ENCODE measurements at places on chromosomes 16 and 17.

GRCh38 chr16:3089717-3090592 is 9.1 kb downstream of the ZSCAN10 start:
- DNase-seq = no peak

- DNase-seq = no peak
Measured at GRCh38 chr17:28552176-28552999, at the start of gene UNC119. Gene UNC119 (minus strand): TSS chr17:28552624. CDS start chr17:28552557, 67 bp downstream.

GRCh38 chr17:55859301-55859795 is 108.5 kb downstream of the PCTP start:
- DNase-seq = no peak

DNA sequence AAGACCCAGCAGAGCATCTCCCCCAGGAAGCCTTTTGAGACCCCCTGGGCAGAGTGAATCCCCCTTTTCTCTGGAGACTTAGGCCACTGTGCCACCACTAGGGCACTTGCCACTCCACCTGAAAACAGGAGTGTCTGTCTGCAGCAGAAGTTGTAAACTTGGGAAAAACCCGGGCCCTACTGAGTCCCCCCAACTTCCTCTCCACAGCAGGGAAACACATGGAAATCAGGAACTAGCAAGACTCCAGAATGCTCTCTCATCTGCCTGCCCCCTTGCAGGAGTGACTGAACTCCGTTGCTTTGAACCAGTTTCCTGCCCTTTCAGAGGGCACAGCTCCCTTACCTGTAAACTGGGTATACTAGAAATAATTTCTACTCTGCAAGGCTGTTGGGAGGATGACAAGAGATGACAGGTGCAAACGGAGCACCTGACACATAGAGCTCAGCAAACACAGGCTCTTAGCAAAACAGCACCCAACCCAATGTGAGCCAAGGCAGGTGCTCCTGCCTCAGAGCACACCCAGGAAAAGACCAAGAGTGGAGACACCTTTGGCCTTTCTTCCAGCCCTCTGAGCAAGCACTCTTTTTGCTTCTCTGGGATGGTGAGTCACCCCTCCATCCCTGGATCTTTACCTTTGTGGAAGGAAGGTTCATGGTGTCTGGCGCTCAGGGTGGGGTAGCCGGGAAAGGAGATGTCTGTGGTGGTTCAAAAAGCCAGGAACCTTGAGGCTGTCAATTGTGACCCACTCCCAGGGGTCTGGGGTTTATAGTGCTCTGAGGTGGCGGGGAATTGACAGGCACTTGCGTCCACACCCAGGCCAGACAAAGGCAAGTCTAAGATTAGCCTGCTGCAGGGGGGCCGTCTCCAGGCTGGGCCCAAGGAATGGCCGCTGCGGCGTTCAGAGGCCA is at the start of gene HCRT:
HCRT (minus strand) TSS at position 740 of the 908 bp plus-strand sequence; CDS start at position 653, 87 bp downstream.
- no peak for DNase-seq

DNA sequence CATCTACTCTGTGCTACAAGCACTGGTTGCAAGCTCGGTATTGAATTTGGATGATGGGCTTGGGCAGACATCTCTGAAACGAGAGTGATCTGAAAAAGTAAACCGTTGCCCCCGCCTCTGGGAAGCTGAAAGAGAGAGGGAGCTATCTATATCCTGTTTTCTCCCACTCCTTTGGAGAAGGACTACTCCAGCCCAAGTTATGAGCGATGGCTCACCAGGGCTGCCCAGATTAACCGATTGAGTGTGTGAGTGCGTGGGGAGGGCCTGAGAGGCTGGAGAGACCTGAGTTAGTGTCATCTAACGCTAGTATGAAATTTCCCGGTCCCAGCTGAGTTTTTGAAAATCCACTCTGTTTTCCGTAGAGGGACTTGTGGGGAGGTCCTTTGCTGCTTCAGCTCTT is 11.5 kb downstream of the MGAT5B start:
- DNase-seq = no peak

DNA sequence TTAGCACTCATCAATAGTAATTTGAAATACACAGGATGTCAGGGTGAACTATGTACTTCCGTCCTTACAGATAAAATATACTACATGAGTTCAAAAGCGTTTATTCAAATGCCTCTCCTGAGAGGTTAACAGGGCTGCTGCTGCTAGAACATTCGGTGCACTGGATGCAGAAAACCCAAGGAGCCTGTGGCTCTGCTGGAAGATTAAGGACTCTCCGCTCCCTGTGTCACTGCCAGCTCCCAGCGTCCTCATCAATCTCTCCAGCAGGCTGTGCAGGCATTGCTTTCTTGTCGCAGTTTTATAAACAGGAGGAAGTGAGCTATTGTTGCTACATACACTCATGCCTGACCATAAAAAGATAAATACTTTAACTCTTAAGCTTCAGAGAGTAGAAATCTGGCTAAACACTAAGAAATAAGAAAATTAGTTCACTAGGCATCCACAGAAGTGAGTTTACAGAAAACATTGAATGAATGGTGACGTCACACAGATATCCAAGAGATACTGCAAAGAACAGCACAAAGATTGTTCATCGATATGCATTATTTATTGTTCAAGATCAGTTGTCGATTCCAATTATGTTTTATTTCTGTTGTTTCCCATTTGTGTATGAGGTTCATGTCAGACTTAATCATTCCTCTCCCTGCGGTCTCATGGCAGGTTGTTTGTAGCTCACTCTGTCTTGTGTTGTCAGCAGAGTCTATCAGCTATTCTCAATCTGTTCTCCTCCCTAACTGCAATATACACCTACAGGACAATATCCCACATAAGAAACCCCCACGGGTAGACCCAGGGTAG is 127.9 kb upstream of the MON1B start:
- no peak for DNase-seq

DNA sequence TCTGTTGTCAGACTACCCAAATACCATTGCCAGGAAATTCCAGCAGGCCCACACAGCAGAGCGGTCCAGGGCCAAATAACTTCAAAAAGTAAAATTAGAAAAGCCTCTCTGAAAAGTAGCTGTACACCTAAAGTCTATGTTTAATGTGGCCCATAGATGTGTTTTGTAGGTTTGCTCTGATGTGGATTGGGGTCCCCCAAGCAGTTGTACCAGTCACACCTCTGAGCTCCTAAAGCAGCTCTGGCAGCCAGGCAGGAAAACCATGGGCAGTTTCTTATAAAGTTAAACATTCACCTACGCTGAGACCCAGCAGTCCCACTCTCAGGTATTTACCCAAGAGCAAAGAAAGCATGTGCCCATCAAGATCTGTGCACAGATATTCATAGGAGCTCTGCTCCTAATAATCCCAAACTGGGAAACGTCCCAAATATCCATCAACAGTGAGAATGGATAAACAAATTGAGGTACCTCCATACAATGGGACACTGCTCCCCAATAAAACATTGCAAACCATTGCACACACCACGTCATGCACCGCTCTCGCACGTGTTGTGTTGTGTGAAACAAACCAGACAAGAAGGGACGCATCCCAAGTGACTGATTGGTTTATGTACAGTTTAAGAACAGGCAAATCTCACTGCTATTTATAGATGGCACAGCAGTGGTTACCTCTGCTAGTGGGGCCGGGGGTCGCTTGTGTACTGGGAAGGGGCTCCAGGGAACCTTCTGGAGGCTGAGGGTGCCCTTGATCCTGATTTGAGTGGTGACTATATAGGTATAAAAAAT is 15.8 kb upstream of the PRM1 start:
- no peak for DNase-seq

- no peak for DNase-seq
Measured at GRCh38 chr17:40503154-40503553, 1.7 kb upstream of the TNS4 start.

GRCh38 chr17:76704805-76705204 is 6.0 kb downstream of the MXRA7 start:
- no peak for DNase-seq

DNA sequence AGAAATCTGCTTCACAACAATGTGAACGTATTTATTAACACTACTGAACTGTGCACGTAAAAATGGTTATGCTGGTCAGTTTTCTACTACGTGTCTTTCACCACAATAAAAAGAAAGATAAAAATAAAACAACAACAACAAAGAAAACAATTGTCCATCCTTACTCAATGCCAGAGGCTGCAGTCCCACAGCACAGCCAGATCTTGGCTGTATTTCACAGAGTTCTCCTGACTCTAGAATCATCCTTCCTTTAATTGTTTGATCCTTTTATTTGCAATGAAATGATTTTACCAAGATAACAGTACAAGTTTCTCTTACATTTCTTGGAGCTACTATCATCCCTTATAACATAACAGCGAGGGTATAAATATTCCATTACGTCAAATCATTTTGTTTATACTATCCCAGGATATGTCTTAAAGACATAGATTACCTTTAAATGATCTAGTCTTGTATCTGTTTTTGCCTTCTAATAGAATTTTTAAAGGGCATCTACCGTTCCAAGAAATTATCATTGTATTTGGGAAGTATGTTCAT is 103.3 kb downstream of the SLC39A11 start:
- DNase-seq = no peak

GRCh38 chr17:35214631-35215273 is 20.6 kb upstream of the SLC35G3 start:
- DNase-seq = no peak

DNA sequence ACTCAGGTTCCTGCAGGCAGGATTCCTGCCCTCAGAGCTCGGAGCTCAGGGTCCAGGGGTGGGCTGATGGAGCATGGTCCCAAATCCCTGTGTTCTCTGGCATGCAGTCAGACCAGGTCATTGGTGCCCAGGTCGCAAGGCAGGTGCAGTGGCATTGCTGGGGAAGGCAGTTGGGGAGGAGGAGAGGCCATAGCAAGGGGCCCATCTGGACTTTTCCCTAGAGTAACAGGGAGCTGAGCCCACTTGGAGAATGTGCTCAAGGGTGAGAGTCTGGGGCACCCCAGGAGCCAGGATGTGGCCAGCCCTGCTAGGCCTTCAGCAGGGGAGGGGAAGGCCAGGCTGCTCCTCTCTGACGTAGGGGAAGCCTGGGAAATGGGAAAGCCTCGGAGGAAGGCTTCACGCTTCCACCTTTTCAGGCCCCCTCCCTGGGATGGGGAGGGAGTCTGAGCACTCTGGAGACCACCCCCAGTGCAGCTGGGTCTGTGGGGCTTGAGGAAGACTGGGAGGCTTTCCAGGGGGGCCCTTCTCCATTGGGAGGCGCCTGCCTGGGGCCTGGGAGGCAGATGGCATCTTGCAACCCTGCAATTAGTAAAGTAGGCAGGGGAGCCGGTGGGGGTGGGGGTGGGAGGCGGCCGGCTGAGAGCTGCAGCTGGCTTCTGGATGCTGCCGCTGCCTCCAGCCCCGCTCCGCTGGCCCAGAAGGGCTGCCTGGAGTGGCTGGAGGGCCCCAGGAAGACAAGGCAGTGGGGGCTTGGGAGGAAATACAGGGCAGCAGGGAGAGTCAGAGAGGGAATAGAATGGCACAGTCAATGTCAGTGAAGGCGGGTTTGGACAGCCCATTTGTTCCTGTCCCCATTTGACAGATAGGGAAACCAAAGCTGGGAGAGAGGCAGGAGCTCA is 21.1 kb upstream of the DOK4 start:
- DNase-seq = no peak

GRCh38 chr17:80746262-80746935 is 201.8 kb downstream of the RPTOR start:
- no peak for DNase-seq

- no peak for DNase-seq
Measured at GRCh38 chr17:80253631-80254395, 6.8 kb upstream of the RNF213 start.

DNA sequence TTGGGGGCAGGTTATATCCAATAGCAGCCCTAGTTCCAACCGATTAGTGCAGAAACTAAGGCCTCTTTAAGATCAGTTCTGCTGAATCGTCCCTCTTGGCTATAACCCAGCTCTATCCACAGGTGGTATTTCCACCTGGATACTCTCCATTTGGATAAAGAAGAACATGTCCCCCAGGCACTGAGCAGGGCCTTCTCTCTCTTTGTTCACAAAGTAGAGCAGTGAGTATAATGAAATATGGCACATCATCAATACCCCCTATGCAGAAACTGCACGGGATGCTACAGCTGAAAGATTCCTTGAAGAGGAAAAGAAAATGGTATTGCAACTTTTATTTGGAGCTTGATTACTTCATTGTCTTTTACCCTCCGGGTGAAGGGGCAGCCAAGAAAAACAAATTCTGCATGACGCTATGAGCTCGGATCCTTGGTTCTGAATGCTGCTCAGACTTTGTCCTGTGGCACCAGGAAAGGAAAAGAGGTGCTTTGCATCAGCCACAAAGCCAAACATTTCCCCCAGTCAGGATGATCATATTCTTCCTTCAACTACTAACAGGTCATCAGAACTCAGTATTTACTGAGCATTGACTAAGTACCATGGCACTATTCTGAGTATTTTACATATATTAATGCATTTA is 399.7 kb downstream of the NPIPA8 start:
- no peak for DNase-seq

DNA sequence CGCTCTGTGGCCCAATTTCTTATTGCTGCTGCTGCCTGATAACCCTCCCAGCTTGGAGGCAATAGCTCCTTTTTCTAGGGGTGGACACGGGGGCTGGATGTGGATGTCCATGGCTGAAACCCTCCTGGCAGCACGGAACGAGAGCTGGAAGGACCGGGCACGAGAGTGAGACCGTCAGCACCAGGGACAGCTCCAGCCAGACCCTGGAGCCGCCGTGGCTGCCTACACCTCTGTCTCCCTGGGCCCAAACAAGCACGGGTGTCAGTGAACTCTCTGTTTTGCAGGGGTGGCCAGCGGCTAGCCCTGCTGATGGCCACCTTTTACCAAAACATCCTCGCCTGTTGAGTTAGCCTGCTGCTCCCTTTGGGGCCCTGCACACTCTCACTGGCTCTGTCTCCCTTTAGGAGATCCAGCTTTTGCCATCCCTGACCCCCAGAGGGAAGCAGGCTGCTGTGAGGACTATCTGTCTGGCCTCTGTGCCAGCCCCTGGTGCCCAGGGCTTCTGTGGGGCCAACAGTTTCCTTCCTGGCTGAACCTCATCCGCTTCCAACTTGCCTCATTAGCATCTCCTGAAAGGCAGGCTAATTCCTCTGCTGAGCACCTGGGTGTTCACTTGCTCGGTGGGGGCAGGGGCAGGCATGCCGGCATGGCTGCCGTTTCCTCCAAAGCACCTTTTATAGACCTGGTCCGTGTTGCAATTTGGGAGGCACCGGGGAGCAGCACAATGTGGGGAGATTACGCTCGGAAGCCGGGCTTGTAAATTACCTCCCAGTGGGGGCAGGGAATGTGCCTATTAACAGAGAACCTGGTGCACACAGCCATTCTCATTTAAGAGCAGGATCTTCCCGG is 118.1 kb downstream of the ENGASE start:
- DNase-seq = no peak

- DNase-seq = no peak
Measured at GRCh38 chr16:82703871-82704768, 77.4 kb downstream of the CDH13 start.

DNA sequence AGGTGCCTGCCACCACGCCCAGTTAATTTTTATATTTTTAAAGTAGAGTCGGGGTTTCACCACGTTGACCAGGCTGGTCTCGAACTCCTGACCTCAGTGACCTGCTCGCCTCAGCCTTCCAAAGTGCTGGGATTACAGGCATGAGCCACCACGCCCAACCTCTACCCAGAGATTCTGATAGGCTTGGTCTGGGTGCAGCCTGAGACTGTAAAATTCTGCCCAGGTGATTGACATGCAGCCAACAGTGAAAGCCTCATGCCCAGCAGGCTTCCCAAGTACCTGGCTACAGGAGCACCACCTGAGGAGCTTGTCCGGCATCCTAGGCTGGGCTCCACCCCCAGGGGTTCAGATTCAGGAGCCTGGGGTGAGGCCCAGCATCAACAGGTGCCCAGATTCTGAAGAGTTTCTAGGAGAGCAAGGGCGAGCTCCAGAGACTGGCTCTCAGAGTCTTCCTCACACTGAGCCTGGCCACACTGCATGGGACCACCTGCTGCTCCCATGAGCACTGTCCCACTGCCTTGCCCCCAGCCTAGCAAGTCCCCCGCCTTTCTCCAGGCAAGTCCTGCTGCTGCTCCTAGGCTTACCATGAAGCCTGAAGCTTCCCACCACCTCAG is 16.6 kb downstream of the ZNF385C start:
- DNase-seq = no peak

- DNase-seq = no peak
Measured at GRCh38 chr17:27940503-27941428, 47.6 kb upstream of the LYRM9 start.

Data from NCI-H187 treated with DMSO at 0.1 percent for 48 hours (cell line).